Activated T-cell treated with anti-CD3 and anti-CD28 coated beads, Interleukin-2, amount 50 U/mL, for 4 hours (primary cell): ENCODE measurements at places on chromosomes 5 and 9.

DNA sequence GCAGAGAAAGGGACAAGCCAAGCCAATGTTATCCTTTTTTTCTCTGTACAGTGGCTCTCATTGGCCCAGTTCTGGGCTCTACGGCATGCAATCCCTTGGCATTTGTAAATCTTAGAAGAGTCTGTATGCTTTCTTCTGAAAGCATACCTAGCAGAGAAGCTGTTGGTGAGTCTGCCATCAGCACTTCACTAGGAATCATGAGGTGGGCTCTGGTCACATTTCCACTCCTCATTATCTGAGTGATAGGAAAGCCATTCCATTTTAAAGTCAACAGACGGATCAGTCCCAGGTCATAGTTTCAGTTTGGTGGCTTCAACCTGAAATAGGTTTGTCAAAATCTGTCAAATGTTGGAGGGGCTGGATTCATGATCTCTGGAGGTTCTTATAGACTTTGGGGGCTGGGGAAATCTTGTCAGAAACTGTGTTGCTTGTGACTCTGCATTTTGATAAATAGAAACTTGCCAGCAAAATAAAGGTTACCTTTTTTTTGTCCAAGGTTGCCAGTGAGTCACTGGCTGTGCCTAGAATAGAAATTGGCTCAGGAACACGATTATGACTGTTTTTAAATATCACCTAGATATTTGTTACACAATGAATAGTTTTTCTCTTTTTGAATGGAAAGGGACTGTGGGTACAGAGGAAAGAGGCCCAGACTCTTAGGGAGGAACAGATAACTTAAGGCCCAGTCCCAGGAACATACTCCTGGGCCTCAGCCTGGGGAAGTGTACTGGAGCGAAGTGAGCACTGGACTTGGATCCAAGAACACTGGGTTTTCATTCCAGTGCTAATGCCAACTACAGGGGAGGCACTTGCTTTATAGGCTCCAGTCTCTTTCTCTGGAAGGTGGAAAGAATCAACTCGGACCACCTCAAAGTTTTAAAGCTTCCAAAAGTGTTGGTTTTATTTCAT lies 183.1 kb downstream of the NMUR2 start:
- no peak for DNase-seq

GRCh38 chr9:112898872-112899311 lies 8.2 kb upstream of the SLC46A2 start:
- DNase-seq, result no peak

GRCh38 chr9:125752070-125752628 lies 5.0 kb downstream of the PBX3 start:
- DNase-seq, result no peak

- no peak for DNase-seq
Observed at GRCh38 chr5:626850-627249, 14.7 kb downstream of the CEP72 start.

- no peak for DNase-seq
Observed at GRCh38 chr5:146840016-146840415, 38.5 kb downstream of the PPP2R2B start.

DNA sequence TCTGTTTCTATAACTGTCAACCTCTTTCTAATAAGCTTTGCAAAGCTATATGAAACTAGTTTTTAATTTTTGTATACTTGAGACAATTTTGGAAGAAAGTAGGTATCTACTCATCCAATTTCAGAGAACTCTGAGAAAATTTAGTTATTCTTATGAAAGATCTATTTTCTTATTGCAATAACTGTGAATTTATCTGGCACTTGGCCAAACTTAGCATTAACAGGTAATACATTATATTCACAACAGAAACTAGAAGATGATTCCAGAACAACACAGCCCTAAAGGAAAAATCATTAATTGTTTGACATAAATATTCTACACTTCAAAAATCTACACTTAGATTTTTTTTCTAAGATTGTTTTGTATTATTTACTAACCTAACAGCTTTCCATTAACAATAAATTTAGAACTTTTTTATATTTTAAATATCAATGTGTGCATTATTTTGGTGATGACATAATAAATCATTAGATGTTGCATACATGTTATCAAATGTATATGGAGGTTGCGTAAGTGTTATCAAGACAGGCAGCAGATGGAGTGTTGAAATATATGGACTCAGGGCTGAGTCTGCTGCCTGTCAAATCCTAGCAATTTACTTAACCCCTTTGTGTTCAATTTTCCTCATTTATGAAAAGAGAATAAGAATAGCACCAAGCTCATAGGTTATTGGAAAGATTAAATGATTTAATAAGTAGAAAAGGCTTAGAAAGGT lies 141.8 kb downstream of the MUSK start:
- DNase-seq, result no peak
